ENCODE measurements at places on chromosomes 6 and 20. TPM values are rescaled to one million over a fixed set of nuclear protein-coding genes. Genes with fewer than 3 reads are reported as not detected.

DNA sequence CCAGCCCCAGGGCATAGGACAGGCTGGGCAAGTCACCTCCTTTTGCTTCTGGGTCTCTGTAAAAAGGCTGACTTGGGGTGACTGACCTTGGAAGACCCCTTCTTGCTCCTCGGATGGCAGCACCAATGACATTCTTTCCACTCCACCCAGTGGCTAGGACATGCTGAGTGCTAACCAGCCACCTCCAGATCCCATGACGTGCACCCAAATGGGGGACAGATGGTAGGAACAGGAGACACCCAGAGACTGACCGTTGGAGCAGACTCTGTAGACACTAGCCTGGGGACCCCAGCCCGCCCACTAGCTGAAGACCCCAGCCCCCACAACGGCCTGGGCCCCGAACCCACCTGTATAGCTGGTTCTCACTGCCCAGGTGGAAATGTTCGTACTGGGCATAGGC, 38.3 kb downstream of the ANGPT4 start:
- no peaks in the 10 kb centered on the region for H3K4me1 ChIP-seq
- H3K27me3 ChIP-seq, result no peaks in the 10 kb centered on the region
- H3K36me3 ChIP-seq, result no peaks in the 10 kb centered on the region
- H3K4me3 ChIP-seq, result no peak overlapping the region
- H3K27ac ChIP-seq, result no peak overlapping the region

- no peak overlapping the region for H3K27ac ChIP-seq
- no peaks in the 10 kb centered on the region for H3K27me3 ChIP-seq
- DNase-seq, result no peak
- no peaks in the 10 kb centered on the region for H3K36me3 ChIP-seq
- no peaks in the 10 kb centered on the region for H3K4me1 ChIP-seq
Observed at GRCh38 chr20:50496773-50497385, 13.3 kb upstream of the PTPN1 start.

DNA sequence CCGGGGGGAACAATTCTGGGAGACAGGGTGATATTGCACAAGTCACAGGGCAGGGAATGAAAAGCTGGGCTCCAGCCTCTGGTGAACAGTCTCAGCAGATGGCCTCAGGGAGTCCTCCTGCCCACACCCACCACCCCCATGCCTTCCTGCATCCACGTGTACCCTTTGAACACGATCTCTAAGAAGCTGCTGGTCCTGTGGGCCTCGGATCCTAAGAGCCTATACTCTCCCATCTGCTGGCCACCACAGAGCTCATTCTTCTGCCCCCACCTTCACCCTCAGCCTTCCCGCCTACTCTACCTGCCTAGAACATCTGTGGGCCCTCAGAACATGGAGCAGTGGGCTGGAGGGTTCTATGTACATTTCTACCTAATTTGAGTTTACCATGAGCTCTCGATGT, 60.3 kb downstream of the TRERF1 start:
- H3K4me3 ChIP-seq, result no peak overlapping the region
- no peaks in the 10 kb centered on the region for H3K4me1 ChIP-seq
- DNase-seq, result no peak
- no peak overlapping the region for H3K27ac ChIP-seq
- no peaks in the 10 kb centered on the region for H3K27me3 ChIP-seq

DNA sequence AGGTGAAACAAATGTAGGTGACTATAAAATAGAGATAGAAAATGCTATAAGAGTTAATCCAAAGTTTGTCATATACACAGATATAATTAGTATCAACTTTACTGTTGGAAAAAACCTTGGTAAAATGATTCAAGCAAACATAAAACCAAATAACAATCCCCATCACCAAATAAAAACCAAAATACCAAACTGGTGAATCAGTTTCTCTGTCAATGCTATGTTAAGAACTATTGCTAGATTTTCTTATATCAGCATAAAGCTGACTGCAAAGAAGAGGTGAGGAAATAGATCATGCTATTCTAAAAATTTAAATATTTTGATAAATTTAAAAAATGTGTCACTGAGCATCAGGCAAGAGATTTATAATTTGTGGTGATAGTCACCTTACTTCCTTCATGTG, 658.4 kb downstream of the PHF3 start:
- no peaks in the 10 kb centered on the region for H3K36me3 ChIP-seq
- no peak for DNase-seq
- no peaks in the 10 kb centered on the region for H3K27me3 ChIP-seq
- H3K4me3 ChIP-seq, result no peak overlapping the region

DNA sequence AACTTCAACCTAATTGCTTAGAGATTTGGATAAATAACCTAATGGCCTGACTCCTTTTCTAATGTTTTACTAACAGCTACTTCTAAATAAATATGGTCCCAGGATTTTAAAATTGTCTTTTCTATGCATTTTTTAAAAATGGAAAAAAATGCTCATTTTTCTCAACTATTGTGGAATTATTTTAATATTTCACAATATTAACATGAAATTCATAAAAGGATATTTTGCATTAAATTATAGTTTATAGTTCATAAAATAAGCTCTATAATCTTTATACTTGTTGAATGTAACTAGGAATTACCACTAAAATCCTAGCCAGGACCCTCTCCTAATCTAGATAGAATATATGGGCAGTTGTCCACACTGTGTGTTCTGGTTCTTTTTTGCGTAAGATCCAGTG, 37.3 kb downstream of the TBPL1 start:
- no peak overlapping the region for H3K27ac ChIP-seq
- H3K36me3 ChIP-seq, result peaks cover 19% of the 10 kb centered on the region
- no peaks in the 10 kb centered on the region for H3K4me1 ChIP-seq
- no peak overlapping the region for H3K4me3 ChIP-seq
- H3K27me3 ChIP-seq, result no peaks in the 10 kb centered on the region
- no peak for DNase-seq

MRS2 gene
- total RNA-seq, result 22.8 TPM

SH3BGRL2 gene
- 54.6 TPM for total RNA-seq

ELOVL4 gene
- total RNA-seq, result 0.90 TPM

DNA sequence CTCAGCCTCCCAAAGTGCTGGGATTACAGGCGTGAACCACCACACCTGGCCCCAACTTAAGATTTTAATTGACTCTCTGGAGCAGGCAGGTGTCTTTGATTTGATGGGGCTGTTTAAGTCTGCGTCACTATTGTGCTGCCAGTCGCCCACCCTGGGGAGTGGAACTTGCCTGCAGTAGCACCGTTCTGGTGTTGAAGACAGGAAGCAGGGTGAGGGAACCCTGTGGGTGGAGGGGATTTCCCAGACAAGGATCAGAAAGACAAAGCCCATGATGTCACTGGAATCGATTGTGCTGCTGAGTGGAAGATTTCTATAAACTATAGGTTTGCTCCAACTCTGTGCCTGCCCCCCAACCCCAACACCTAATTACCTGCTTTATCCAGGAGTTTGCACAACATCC, 11.0 kb downstream of the ALDH8A1 start:
- no peak for DNase-seq
- no peaks in the 10 kb centered on the region for H3K27me3 ChIP-seq
- H3K4me1 ChIP-seq, result no peaks in the 10 kb centered on the region
- H3K4me3 ChIP-seq, result no peak overlapping the region
- H3K36me3 ChIP-seq, result no peaks in the 10 kb centered on the region
- no peak overlapping the region for H3K27ac ChIP-seq

- no peaks in the 10 kb centered on the region for H3K36me3 ChIP-seq
- no peak for DNase-seq
- peaks cover 19% of the 10 kb centered on the region for H3K4me1 ChIP-seq
Observed at GRCh38 chr6:24719125-24719971, at the start of gene C6orf62. Gene C6orf62 (minus strand): TSS chr6:24719154. CDS start chr6:24718668, 486 bp downstream.

MACROD2 gene
- total RNA-seq, result 4.0 TPM

DNA sequence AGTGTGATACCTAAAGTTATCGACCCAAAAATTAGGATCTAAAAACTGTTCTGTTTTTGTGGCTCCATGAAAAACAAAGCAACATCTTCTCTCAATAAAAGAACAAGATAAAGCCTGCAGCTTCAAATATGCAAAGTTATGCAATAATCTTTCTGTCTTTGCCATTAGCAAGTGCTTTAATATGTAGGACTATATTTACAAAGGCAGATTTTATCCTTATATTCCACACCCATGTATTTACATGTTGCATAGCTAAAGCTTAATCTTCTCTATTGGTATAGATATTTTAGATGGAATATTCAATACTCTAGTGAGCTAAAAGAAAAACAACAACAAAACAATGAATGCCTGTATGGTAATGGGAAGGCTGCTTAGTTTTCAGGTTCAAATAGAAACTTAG, 628.2 kb downstream of the PHF3 start:
- DNase-seq, result no peak
- H3K27ac ChIP-seq, result no peak overlapping the region
- H3K27me3 ChIP-seq, result no peaks in the 10 kb centered on the region
- H3K36me3 ChIP-seq, result no peaks in the 10 kb centered on the region

DNA sequence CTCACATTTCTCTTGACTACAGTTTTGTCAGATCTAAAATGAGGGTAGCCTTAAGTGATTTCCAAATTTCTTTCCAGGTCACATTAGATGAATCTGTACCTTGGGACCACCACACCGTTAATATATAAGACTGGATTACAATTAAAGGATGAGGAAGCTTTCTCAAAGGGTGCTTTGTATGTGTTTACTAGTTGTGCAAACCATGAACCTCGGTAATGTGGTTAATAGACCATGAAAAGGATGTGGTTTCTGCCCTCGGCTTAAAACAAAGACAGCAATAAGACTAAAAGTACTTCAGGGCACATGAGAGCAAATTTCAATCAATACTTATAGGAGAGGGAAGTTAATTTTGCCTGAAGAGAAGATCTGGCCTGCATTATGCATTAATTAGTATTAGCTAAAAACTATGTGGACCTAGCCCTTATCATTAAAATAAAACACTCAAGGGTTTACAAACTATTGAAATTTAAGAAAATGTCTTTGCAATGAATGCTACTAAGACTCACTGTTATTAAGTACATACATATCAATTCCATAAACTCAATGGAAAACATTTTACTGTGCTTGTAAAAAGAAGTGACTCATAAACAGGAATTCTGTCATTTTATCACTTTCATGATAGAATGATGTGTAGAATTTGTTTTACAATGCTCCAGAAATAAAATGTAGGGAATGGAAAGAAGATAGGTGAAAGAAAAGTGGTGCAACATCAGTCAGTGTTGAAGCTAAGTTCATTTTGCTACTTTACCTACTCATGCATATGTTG, 936 bp upstream of the TMX4 start:
- no peak for DNase-seq
- peaks cover 5% of the 10 kb centered on the region for H3K4me1 ChIP-seq
- H3K27me3 ChIP-seq, result no peaks in the 10 kb centered on the region
- no peaks in the 10 kb centered on the region for H3K36me3 ChIP-seq
- H3K27ac ChIP-seq, result peak overlapping the region; percentile 99
- H3K4me3 ChIP-seq, result peak overlapping the region; percentile 98
